ENCODE measurements at places on chromosomes 5 and 9.
A peak's percentile ranks its signal among the peaks of the same experiment; 100 is the strongest.

- DNase-seq = peak; percentile 43
Observed at GRCh38 chr5:59661954-59662615, 231.4 kb downstream of the PDE4D start.

DNA sequence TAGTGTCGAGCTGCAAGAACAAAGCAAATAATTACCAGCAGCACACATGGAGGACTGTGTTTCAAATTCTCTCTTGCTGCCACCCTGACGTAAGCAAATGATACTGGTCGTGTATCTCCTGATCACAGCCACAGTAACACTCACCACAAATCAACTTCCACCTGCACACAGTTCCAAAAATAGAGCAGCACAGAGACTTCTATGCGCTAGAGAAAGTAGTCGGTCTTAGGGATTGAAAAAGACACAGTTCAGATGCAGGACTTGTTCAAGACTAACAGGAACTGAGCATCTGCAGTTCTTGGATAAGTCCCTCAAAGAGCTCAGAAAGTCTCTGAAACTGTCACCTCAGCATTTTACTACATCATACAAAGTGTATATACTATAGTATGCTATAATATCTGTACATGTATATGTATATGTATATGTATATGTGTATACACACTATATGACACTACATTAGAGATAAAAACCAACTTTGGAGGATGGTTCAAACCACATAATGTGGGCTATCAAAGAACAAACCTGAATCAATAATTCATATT lies 279.0 kb downstream of the GLIS3 start:
- no peak for DNase-seq

GRCh38 chr5:73437777-73438644 lies 10.6 kb downstream of the FOXD1 start:
- DNase-seq = no peak

GRCh38 chr5:58069016-58069705 lies 390.7 kb downstream of the PLK2 start:
- DNase-seq = no peak

GRCh38 chr9:100088202-100088601 lies 10.6 kb downstream of the ERP44 start:
- DNase-seq = no peak

- DNase-seq = peak; percentile 94
Observed at GRCh38 chr5:158382473-158382872, 523.5 kb upstream of the CLINT1 start.

GRCh38 chr9:133238272-133238850 lies 29.3 kb upstream of the OBP2B start:
- peak; percentile 46 for DNase-seq

- DNase-seq = no peak
Observed at GRCh38 chr5:62059960-62060359, 246.0 kb upstream of the KIF2A start.

GRCh38 chr5:158839638-158840037 lies 260.1 kb downstream of the EBF1 start:
- no peak for DNase-seq

DNA sequence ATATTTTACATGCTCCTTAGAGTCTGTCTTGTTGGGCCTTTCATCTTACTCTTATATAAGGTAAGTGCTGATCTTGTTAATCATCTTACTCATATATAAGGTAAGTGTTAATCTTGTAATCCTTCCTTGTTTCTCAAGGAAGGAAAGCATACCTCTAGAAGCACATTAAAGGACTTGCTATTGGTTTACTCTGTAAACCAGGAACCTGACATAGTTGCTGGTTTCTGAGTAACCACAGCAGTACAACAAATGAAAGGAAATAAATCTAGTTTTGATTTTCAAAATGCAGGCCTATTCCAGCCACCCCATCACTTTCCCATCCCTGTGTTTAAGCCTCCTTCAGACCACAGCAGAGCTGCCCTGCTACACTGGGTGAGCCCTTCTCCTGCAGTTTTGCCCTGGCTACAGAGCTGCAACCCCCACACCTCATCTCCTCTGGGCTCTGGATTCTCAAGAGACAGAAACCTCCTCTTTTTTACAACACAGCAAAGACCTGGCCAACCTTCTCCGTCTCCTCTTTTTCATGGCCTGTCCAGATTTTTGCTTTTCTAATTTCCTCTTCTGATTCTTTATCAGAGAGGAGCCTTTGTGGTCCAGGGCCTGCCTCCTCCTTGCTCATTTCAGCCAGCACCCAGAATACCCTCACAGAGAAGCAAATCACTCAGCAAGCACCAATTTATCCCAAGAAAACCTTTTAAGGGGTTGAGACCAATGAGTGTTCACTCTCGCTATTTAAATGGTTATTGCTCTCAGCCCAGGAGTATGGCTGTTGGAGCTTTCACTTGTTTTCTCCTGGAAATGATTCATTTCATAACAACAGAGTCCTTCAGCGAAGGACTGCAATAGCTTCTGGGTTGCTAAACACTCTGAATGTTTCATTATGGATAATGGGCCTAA lies 103.2 kb downstream of the FSTL4 start:
- no peak for DNase-seq

DNA sequence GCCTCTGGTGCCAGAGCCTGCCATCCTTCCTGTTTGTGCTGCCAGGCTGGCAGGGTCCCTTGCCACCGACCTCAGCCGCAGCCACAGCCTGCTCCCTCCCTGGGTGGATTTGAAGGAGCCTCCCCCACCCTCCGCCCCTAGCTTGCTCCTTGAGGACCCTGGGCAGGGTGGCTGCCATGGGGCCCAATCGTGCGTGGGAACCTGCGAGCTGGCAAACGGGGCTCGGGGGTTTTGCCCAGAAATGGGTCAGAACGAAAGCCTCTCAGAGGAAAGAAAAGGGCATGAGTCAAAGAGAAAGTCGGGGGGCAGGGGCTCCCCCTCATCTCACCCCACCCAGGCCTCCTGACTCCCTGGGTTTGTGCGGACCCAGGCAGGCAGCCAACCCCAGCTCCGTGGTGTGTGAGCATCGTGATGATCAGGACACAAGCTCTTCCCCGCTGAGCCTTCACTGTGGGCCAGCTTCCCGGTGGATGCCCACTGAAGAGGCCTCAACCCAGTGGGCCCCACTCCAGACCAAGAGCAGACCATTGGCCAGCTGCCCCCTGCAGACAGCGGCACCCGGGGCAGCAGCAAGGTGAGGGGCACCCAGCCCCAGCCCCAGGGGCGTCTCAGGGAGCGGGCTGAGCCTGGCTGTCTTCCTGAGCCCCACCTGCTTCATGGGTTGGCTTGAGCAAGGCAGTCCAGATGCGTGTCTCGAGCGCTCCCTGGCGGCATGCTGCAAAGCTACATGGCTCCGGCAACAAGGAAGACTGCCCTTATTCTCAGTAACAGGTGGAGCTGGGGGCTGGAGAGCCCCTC lies 3.0 kb upstream of the FUT7 start:
- peak; percentile 87 for DNase-seq

GRCh38 chr9:114105236-114105635 lies 6.1 kb upstream of the KIF12 start:
- DNase-seq = no peak

- no peak for DNase-seq
Observed at GRCh38 chr5:77356740-77357139, 135.4 kb downstream of the WDR41 start.

DNA sequence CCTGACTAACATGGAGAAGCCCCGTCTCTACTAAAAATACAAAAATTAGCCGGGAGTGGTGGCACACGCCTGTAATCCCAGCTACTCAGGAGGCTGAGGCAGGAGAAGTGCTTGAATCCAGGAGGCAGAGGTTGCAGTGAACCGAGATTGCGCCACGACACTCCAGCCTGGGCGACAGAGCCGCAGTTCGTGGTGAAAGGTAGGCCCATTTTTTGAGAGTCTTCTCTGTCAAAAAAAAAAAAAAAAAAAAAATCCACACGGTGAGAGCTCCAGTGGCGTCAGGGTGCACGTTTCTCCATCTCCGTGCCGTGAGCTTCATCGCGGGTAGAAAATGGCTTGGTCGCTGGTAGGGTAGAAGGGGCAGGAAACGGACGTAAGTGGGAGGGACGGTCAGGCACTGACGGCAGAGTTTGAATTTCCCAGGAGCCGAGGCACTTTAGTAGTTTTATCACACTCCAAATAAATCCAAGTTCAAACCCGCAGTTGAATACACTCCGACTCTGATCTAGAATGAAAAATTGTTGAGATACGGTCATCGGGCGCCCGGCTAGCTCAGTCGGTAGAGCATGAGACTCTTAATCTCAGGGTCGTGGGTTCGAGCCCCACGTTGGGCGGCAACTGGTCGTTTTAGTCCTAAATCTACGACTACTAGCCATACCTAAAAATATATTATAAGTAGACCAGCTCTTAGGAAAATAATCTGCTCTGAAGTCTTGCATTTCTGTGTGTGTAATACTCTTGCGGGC lies 2.4 kb upstream of the TRIM7 start:
- peak; percentile 92 for DNase-seq

DNA sequence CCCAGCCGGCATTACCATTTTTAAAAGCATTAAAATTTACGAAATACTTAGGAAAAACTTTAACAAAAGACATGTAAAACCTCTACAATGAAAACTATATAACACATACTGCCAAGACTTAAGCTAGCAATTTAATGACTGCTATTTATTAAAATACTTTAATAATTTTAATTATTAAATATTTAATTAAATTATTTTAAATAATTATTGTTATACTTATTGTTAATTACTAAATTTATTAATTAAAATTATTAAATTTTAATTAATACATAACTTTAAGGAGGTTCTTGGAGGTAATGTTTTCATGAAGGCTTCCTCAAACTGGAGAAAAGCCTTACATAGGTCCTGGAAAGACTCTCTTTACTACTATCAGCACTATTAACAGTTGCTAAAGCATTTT lies 47.5 kb downstream of the C5orf22 start:
- DNase-seq = no peak

- DNase-seq = no peak
Observed at GRCh38 chr5:88872971-88873370, 10.0 kb downstream of the MEF2C start.

DNA sequence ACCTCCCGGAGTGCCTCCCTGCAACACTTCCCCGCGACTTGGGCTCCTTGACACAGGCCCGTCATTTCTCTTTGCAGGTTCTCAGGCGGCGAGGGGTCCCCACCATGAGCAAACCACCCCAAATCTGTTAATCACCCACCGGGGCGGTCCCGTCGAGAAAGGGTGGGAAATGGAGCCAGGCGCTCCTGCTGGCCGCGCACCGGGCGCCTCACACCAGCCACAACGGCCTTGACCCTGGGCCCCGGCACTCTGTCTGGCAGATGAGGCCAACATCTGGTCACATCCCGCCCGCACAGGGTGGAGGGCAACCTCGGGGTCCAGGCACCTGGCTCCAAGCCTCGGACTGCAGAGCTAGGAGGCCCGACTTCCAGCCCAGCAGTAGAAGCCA lies 776 bp upstream of the TERT start:
- DNase-seq = no peak

DNA sequence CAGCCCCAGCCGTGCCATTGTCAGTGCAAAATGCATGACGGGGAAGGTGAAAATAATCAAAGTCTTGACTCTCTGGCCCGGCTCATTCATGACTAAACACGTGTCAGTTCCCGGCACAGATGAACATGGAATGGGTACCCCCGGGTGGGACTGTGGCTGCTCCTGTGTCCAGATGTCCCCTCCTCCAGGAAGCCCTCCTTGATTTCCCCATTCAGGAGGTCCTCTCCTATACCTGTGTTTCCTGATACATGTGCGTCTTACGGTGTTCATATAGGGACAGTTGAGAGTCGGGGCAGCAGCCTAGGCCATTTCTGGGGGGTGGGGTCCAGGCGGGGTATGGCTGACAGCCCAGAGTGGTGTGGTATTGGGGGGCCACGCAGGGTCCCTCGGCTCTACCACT lies 19.5 kb downstream of the RXRA start:
- no peak for DNase-seq

DNA sequence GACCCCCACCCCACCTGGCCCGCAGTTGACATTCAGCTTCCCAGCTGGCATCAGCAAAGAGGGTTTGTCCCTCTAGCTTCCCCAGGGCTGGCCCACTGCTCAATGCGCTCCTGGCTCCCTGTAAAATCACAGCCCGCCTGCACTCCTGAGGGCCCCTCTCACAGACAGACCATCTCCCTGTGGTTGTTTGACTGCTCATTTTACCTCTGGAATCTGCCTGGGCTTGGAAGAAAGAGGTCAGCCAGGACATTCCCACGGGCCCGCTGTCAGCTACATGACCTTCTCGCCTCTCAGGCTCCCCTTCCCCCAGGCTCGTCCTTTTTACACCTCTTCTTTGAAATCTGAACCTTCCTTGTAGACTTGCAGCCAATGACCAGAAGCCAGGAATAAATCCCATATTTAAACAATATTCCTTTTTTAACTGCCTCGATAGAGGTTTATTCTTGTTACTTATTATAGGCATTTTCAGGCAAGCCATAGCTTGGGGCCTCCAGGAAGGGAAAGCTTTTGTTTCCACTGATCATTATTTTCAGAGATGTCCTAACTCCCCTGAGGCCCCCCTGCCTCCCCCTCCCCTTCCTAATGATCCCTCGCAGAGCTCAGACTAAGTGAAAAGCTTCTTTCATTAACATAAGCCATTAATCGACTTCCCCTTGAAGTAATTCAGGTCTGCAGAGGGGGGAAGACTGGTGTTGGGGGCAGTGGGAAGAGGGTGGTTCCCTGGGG lies 76.3 kb upstream of the IQGAP2 start:
- DNase-seq = no peak

- no peak for DNase-seq
Observed at GRCh38 chr5:32852976-32853375, 141.9 kb downstream of the NPR3 start.

DNA sequence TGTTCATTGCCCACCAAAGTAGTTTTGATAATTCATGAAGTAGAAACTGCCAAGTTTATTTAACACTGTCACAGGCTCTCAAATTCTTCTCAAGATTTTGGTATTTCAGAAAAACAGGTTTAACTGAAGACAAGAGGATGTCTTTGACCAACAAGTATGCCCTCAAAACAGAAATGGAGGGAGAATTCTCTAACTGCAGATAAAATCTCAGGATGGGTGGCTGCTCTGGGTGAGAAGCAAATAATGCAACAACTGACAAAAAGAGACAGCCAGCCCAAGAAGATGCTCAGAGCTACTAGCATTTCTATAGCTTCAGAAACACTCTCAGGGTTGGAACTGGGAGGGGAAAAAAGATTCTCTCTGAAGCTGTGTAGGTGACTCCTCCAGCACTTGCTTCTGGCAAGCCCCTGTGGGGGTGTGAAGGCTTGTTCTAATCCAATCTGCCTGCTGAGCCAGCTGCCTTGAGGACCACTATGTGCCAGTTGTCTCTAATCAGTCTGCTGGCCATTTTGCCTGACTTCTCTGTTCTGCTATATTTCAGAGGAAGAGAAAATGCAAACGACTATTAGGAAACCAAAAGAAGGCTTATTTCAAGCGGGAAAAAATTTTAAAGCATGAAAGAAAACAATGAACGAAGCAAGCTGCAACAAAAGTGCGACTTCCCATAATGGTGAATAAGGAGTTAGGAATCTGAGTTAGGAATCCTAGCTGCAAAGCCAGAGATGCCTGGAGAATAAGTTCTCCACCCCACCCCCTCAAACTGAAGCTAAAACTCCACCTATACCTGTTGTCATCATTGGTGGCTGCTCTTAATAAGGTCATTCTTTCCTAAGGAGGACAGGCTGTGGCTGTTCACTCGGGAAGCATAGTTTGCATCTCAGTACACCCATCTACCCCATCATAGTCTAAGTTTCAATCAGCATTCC lies 147.5 kb downstream of the GNAQ start:
- DNase-seq = peak; percentile 51

GRCh38 chr9:111542497-111543254 lies 17.7 kb downstream of the ZNF483 start:
- no peak for DNase-seq
